A375 (cell line): ENCODE measurements at places on chromosomes 5 and 9. TPM values are rescaled to one million over a fixed set of nuclear protein-coding genes. Genes with fewer than 3 reads are reported as not detected.

The POLR3G gene
- 28.3 and 39.6 TPM in 2 replicates for total RNA-seq

The PLPPR1 gene
- total RNA-seq = not detected in 2 replicates

The C1QTNF2 gene
- 0.08 and 0.21 TPM in 2 replicates for total RNA-seq

The CNTNAP3B gene
- 52.9 and 53.8 TPM in 2 replicates for total RNA-seq

The DAPK1 gene
- 0.58 and 2.1 TPM in 2 replicates for total RNA-seq

The C7 gene
- 0.11 TPM in 1 of 2 replicates, not detected in the other for total RNA-seq

The PTGDS gene
- 1.4 TPM in 1 of 2 replicates, not detected in the other for total RNA-seq

The CAAP1 gene
- total RNA-seq = 68.2 and 96.9 TPM in 2 replicates

The ANKRD31 gene
- 0.32 and 0.34 TPM in 2 replicates for total RNA-seq

The GAS1 gene
- 1.4 and 2.3 TPM in 2 replicates for total RNA-seq

The TMC1 gene
- 0.19 and 0.29 TPM in 2 replicates for total RNA-seq

The GADD45G gene
- total RNA-seq = 0.32 TPM in 1 of 2 replicates, not detected in the other

The CSF1R gene
- 0.08 TPM in 1 of 2 replicates, not detected in the other for total RNA-seq

The HMGXB3 gene
- total RNA-seq = 40.6 and 48.4 TPM in 2 replicates
